Stimulated activated CD4-positive, alpha-beta T cell treated with anti-CD3 and anti-CD28 coated beads, TNF-alpha, amount 100 ng/mL, for 24 hours (primary cell): ENCODE measurements at places on chromosomes 1 and 21.

DNA sequence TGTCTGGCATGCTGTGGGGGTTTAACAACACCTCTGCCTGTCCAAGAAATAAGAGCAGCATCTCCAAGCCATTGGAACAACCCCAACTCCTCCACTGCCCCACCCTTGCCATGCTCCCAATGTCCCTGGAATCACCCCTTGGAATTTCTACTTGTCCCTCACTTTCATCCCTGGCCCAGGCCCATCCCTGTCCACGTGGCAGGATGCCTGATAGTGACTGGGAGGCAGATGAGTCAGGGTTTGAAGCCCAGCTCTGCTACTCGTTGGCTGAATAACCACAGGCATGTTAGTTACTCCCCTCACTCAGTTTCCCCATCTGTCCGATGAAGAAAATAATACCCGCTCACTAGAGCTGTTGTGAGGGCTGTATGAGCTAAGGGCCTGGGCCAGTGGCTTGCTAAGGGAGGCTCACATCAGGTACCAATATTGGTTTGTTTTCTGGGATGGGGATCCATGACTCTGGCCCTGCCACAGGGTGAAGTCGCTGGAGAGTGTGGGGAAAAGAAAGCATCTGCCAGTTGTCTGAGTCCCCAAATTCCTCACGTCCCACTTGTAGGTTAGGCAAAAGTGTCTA is 99.4 kb upstream of the TLR5 start:
- no peak for DNase-seq

GRCh38 chr1:56835657-56836056 is 16.5 kb upstream of the FYB2 start:
- no peak for DNase-seq

GRCh38 chr1:155499953-155500639 is 62.5 kb downstream of the ASH1L start:
- DNase-seq, result no peak

DNA sequence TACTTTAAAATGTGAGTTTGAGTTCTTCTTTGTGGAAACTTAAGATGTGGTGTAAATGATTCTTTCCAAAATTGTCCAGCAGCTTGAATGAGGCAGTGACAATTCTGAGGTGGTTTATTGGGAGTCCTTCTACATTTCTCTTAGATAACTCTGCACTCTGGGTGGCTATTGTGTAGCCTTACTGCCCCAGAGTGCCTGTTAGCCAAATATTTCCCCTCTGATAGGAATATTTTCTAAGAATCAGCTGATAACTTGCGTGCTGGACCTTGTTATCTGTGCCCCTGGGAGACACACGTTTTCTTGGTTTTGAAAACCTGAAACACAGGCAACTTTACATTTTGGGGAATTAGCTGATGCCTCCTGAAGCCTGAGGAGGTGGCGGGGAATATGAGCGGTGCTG is 91.6 kb downstream of the CD247 start:
- no peak for DNase-seq

DNA sequence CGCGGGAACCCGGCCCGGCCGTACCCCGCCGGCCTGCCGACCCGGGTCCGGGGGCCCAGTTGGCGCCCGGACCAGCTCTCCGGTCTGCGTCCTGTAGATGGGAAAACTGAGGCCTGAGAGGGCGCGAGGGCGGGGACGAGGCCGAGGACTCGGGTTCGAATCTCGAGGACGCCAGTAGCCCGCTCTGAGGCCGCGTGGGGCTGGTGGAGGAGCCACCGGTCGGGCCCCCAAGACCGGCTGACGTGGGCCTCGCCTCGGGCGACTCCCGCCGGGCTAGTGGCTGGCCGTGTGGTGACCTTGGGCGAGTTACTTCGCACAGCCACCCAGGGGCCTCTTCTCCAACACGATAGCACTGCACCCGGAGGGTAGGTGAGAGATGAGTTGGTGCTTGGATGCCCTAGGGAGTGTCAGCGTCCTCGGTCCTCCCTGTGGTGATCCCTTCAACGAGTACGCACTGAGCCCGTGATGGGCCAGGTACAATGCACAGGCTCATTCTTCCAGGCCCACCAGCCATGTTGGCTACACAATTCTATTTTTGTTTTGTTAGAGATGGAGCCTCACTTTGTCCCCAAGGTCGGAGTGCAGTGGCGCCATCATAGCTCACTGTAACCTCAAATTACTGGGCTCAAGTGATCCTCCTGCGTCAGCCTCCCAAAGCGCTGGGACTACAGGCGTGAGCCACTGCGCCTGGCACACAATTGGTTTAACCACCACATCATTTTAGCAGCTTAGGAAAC is 404 bp upstream of the SCMH1 start:
- DNase-seq, result no peak

GRCh38 chr21:45110873-45111624 is 36.7 kb downstream of the ADARB1 start:
- no peak for DNase-seq

GRCh38 chr1:53326598-53327181 is 1.2 kb downstream of the LRP8 start:
- peak; percentile 66 for DNase-seq

DNA sequence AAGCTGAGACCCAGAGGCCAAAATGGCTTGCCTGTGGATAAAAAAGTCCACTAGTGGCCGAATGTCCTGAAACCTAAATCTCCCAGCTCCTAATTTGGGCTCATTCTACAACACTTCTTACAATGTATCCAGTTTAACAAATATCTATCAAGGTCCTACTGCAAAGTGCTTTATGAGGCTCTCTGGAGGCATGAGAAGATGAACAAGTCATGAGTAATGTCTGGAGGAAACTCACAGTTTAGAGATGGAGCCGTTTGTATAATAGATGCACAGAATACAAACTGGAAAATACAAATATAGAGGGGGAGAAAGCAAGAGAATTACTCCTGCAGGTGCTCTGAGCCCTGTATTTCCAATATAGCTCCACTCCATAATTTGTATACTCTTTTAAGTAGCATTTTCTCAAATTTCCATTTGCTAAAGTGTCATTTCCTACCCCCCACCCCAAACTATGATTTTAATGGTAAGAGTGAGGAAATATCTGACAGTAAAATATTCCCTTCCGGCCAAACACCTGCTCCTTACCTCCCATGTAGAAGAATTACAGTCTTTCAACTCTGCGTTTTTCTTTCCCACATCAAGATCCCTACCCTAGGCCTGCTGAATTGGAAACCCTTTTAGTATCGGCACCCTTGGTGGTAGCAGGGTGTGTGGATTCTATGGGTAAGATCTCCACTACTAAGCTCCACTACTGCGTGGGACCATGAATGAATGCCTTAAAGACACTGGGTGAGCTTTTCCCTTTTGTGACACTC is 3.3 kb upstream of the ADAMTS5 start:
- no peak for DNase-seq

GRCh38 chr21:39537571-39537970 is 75.2 kb upstream of the B3GALT5 start:
- no peak for DNase-seq
